ENCODE measurements at places on chromosomes 16 and 17.

GRCh38 chr17:53949473-53950090 lies 126.9 kb downstream of the KIF2B start:
- no peak for DNase-seq

GRCh38 chr17:66462010-66462409 lies 159.6 kb downstream of the PRKCA start:
- no peak for DNase-seq

DNA sequence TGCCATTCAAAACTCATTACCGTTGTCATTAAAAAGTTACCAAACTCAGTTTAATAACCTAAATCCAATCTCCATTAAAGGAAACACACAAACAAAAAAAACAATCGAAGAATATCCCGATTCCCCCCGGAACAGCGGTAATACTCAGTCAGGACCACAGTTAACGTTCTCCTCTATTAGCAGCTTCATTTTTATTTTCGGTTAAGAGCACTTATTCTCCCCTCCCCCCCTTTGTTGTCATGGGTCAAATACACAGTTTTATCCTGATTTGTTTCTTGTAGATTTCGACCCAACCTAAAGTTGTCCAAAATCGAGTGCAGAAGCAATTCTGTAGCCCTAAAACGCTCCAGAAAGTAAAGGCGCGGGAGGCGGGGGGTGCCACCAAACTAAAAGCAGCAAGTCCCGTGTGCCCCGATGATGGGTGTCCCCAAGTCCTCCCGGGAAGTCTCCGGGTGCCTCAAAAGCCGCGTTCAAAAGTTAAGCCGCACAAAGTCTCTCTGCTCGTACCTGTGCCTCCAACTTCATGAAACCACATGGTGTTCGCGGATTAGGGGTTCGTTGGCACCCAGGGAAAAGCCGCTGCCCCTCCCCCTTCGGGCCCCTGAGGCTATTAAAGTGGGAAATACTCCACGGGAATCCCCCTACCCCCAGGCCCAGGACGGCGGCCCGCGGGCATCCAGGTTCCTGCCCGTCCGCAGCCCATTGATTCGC lies 996 bp downstream of the SUMO2 start:
- DNase-seq: no peak

GRCh38 chr17:44967907-44968224 lies 237 bp downstream of the C1QL1 start:
- DNase-seq: no peak

DNA sequence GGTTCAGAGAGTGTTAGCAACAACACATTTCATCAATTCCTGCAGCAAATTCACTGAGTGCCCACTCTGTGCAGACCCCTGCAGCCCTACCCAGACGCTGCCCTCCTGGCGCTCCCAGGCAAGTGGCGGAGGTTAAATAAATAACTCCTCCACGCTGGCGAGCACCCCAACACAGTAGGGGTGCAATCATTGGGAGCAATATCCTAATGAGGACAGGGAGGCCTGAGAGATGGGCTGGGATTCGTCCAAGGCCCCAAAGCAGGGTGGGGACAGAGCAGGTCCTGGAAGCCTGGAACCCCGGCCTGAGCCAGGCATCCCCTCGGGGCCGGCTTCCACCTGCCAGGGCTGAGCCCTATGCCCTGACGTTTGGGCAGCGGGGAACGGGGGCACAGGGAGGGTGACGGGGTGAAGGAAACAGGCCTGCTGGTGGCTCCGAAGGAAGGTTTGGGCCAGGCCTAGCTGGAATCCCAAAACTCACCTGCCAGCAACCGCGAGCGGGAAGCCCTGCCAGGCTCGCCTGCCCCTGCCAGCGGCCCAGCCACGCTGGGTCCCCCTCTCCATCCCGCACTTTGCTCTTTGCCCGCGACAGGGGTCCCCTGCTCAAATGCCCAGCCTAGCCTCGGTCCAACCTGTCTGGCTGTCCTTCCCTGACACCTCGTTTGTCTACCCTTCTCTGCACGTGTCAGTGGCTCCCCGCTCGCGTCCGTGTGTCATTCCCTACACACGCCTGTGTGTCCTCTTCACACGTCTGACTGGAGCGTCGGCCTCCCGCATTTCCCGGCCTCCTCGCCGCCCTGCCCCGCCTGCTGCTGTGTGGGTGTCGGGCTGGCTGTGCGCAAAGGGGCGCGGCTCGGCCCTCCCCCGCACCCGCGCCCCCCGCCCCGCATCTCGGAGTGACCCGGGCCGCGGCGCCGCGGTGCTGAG lies 721 bp upstream of the BEAN1 start:
- no peak for DNase-seq

DNA sequence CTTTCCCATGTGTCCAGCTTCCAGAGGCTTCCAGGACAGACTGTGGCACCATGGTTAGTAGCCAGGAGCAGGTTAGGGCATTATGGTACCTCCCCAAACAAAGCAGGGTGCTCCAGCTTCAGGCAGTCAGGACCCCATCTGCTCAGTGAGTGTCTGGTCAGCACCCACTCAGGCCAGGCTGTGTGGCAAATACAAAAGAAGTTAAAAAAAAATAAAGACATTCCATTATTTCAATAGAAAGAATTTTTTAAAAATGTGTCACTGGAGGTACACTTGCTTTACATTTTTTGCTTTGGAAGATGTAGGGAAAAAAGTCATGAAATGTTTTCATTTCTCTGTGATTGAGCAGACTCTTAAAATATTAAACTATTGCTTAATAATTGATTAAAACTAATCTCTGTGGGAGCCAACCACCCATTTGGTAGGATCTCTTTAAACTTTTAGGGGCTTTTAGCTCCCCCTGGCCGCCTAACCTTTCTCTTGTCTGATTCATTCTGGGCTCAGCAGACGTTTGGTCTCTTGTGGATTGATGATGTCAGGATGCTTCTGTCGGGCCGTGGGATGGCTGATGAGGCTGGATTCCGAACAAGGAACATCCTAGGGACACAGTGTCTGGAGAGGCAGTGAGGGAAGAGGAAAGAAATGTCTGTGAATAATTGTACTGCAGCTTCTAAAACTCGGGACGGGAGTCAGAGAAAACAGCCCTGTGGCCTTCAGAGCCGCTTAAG lies 28.4 kb upstream of the NPTX1 start:
- DNase-seq: peak; percentile 81

DNA sequence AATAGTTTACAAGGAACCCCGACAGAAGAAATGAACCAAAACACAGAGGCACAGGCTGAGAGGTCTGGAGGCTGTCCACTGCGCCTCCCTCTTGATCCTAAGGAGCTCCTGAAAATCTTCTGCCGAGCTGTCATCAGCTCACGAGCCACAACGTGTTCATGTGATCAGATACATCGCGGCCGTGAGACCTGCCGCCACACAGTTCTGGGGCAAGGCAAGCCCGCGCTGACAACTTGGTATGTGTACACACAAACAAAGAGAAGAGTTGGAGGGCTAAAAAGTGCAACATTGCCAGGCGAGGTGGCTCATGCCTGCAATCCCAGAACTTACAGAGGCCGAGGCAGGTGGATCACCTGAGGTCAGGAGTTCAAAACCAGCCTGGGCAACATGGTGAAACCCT lies 7.6 kb downstream of the EXOC7 start:
- no peak for DNase-seq

DNA sequence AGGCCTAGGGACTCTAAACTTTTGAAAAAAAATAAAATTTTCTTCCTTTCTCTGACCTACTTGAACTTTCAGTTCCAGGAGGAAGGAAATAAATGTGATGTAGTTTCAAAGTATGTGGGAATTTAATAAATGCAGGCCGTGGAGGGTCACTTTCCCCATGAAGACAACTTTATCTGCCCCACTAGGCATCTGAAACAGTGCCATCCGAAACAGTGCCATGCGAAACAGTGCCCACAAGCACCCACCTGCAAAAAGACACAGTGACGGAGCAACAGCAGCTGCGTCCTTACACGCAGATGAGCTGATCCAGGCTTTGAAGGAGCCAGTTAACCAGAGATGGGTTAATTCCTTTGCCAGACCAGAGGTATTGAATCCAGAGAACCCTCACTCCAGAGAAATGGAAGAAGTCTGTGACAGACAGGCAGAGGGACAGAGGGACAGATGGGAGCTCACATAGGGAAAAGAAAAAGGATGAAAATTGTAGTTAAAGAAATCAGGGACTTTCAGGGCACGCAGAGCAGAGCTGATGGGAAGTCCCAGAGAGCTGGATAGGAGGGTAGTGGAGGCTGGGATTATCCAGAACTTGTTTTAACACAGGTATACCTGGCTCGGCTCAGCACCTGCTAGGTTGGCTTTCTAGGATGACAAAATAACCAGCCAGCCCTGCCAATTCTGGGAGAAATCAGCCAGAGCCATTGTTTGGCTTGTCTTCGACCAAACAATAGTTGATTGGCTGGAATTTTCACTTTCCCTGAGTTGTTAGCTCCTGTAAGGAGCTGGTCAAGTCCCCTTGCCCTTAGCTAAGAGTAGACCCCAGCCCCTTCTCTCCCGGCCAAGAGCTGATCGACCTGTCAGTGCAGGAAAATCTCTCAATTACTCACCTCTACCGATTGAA lies 17.1 kb upstream of the HOXB13 start:
- DNase-seq: no peak

DNA sequence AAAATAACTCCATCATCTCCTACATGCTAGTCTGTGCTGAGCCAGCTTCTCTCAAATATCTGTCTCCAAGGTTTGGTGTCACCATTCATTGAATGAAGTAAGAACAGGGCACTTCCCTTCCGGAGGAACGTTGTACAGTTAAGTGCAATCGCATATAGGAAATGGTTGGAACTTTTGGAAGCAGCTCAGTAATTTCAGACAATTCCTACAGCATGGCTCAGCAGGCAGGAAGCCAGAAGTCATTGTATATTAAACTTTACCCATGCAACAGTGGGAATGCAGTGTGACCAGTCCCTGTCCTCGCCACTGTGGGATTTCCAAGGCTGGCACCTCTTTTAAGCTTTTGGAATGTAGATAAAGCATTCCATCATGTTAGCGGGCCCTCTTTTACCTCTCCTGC lies 51.1 kb upstream of the MYH2 start:
- DNase-seq: peak; percentile 72

DNA sequence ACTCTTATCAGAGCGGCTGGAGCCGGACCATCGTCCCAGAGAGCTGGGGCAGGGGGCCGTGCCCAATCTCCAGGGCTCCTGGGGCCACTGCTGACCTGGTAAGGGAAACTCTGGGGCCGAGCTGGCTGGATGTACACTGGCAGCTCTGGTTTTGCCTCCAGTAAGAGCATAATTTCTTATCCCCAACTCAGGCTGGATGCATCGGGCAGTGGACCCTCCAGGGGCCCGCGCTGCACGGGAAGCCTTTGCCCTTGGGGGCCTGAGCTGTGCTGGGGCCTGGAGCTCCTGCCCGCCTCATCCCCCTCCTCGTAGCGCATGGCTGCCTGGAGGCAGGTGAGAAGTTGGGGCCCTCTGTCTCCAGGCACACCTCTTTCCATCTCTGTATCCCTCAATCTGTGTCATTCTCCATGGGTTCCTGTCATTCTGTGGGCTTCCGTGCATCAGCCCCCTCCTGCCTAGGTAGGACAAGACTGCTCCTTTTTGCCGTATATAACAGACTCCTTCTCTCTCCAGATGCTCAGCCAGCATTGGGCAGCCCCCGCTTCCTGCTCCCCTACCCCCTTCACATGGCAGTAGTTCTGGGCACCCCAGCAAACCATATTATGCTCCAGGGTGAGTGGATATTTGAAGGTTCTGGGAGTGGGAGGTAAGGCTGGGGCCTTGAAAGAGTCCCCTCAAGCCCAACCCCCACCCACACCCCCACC lies 9.4 kb upstream of the TMEM88 start:
- no peak for DNase-seq

DNA sequence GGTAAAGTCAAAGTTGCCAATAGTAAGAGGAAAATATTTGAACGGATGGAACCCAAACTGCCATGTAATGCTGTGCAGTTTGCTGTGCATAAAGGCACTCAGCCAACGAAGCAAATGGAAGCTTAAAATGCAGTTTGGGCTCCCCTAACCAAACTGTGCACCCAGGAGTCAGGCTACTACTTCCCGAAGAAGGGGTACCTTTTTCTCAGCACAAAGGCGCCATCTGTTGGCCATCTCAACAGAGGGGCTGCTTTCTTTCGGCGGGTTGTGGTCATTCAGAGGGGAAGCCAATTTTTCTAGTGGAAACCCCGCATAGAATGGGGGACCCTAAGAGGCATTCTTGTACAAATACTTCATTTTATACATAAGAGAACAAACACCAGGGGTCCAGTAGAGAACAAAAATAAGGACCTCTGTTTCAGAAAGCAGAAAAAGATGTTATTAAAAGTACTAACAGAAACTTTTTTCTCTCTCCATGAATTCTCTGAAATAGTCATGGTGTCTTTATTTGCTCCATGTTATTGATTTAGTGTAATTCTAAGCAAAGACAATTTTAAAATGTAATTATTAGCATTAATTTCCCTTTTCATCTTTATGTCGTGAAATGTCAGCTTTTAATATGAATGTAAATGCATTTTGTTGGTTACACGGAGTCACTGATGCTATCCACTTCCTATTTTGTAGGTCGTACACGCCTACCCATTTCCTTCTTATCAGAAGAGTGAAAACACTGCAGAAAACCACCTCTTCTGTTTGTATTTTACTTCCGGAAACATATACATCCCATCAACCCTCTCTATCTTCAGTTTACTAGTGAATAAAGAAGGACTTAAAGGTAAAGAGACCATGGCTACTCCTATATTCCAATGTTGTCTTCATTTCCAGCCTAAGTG lies 453.3 kb downstream of the KCNJ2 start:
- DNase-seq: peak; percentile 18

DNA sequence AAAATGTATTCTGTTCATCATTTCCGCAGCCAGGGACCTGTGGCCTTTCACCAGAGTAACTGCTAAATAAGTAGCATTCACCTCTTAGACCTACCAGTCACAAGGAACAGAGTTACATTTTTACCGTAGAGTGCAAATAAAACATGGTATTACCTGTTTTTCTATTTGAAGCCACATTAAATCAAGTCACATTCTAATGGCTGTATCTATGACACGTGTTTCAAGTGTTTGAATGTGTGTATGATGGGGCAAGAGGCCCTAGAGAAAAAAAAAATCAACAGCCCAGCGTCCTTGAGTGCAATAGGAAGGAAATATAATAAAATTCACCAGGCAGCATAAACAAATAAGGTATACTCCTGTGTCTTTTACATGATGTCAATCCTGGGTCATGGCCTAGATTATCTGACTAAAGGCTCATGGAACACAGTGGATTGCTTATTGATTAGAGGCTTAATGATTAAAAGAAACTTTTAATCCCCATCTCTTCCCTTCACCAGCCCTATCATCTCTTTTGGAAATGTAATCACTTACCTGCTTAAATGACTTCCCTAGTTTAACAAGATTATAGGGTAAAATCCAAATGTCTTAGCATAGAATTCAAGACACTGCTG lies 168.7 kb upstream of the CDH5 start:
- DNase-seq: no peak

GRCh38 chr17:49200423-49201083 lies 9.8 kb downstream of the GNGT2 start:
- no peak for DNase-seq

All from fibroblast of skin of right quadriceps (primary cell).